Caco-2 (cell line): ENCODE measurements at places on chromosomes 5 and 9.

DNA sequence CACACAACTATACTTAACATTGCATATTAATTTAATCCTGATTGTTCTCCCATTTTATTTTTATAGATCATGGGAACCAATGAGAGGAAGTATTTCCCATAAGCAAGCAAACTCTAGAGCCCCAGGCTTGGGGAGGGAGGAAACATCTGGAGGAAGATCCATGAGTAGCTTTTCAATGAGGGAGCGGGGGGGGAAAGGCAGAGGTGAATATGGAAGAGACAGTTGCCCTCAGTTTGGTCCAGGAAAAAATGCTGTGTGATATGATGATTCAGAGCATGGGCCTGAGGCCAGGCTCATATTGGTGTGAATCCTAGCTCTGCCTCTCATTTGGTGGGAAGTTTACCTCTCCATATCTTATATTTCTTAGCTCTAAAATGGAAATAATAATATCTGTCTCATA is 42.2 kb upstream of the ALDOB start:
- no peak for DNase-seq

GRCh38 chr9:124088476-124088837 is 76.9 kb downstream of the LHX2 start:
- no peak for DNase-seq

GRCh38 chr5:168693297-168693696 is 114.1 kb upstream of the PANK3 start:
- peak; percentile 92 for DNase-seq

GRCh38 chr5:16574789-16575721 is 41.7 kb downstream of the RETREG1 start:
- DNase-seq: no peak

DNA sequence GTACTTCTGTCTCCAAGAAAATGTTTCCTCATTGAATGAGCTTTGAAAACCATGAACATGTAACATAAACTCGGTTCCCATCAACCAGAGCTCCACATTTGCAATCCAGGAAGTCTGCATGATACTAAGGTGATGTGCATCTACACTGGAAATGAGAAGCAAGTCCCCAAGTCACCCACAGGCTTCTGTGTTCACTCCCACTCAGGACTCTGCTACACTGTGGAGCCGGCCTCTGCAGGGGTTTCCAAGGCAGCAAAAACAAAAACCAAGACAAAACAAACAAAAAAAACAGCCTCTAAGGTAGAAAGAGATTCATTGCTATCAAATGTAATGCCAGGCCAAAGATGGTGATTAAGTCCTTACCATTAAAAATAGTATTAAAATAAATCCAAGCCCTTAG is 593.7 kb downstream of the IRX1 start:
- DNase-seq: no peak

DNA sequence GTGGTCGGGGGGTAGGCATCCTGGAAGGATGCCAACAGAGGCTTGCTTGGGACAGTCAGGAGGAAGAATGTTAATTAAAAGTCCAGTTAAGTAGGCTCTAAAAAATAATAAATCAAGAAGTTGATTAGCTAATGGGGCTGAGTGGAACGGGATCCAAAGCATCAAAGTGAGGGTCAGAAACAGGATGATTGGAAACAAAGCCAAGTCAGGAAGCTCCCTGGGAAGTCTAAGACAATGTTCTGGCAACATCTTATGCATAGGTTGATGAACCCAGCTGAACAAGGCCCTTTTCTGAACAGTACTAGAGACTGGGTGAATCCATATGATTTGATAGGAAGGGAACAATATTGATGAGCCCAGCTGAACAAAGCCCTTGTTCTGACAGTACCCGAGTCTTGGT is 50.2 kb upstream of the STARD4 start:
- no peak for DNase-seq

DNA sequence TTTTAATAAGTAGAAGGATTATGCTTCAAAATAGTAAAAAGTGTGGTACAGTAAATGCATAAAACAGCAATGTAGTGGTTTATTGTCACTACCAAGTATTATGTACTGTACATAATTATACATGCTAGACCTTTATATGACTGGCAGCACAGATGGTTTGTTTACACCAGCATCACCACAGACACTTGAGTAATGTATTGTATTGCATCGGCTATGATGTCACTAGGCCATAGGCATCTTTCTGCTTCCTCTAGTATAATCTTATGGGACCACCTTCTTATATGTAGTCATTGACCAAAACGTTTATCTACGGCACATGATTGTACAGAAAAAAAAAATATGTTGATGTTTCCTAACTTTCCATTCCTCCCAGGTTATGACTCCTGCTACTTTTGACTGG is 31.9 kb upstream of the SSBP2 start:
- no peak for DNase-seq

DNA sequence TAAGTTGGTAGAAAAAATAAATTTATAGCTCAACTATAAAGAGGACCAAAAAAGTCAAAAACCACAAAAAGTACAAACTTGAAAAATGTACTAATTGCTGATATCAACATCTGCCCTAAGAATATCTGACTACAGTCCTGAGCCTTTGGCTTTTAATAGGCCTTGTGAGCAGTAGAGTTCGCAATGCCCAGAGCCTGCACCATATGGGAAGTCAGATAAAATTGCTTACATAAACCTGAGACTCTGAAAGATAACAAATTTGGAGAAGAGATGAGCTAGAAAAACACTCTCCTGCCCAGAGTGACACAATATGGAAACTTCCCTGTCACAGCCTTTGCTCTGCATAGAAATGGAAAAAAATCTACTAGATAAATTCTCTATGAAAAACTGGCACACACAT is 368.0 kb upstream of the GRIN3A start:
- DNase-seq: no peak

GRCh38 chr5:36703245-36703860 is 96.9 kb downstream of the SLC1A3 start:
- no peak for DNase-seq

GRCh38 chr5:126900796-126901195 is 123.9 kb downstream of the LMNB1 start:
- no peak for DNase-seq

DNA sequence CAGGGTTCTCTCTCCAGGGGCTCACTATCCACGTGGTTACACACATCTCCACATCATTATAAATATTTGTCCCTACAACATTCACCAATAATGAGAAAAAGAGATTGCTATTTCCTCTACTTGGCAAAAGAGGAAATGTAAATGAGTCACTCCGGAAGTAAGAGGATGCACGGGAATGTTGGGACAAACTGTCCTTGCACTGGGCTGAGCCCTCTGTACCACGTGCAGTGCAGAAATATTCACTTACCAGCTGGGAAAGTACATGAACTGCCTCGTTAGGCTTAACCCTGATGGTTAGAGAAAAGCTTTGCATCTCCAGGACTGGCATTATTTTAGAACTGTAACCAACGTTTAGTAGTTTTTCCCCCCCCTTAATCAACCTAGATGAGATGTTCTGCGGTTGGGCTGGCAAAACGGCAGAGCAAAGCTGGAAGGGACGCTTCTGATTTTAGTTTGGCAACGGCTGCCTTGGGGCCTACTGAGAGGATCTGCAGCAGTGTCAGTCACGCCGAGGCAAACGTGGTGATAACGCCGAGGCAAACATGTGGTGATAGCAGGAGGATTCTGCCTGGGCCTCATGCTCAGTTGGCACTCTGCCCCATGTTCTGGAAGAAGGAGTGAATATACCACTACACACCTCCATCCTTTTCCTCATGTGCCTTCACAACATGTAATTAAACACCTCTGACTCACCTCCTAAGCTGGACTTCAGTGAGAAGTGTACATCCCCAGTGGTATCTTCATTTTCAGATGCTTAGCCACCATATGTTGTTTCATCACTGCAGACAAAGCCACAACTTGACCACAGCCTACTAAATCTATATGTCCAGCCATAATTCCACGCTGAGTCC is 661.4 kb upstream of the KLF4 start:
- DNase-seq: no peak

GRCh38 chr9:121464968-121465367 is 34.7 kb downstream of the GGTA1 start:
- DNase-seq: no peak

GRCh38 chr9:126752376-126752775 is 52.5 kb upstream of the ZBTB43 start:
- no peak for DNase-seq

GRCh38 chr5:142876817-142877216 is 106.6 kb downstream of the ARHGAP26 start:
- no peak for DNase-seq

GRCh38 chr5:33531824-33532223 is 91.1 kb downstream of the TARS1 start:
- DNase-seq: no peak

GRCh38 chr9:134192951-134193731 is 28.8 kb upstream of the RNU6ATAC start:
- no peak for DNase-seq

DNA sequence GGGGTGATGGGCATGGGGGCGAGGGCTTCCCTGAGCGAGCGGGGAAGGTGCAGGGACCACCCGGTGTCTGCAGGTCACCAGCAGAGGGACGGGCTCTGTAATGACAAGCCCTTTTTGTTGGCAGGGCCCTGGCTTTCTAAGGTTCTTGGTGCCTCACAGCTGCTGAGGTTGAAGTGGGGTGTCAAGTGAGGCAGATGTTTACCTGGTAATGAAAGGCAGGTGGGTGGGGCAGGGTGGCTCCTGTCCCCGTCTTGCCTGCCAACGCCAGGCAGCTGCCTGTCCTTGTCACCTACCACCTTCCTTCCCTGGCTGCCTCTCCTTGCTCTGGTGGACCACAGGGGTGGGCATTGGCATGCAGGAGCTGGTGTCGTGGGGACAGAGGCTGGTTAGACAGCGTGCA is 41.0 kb upstream of the SEMA4D start:
- DNase-seq: no peak

DNA sequence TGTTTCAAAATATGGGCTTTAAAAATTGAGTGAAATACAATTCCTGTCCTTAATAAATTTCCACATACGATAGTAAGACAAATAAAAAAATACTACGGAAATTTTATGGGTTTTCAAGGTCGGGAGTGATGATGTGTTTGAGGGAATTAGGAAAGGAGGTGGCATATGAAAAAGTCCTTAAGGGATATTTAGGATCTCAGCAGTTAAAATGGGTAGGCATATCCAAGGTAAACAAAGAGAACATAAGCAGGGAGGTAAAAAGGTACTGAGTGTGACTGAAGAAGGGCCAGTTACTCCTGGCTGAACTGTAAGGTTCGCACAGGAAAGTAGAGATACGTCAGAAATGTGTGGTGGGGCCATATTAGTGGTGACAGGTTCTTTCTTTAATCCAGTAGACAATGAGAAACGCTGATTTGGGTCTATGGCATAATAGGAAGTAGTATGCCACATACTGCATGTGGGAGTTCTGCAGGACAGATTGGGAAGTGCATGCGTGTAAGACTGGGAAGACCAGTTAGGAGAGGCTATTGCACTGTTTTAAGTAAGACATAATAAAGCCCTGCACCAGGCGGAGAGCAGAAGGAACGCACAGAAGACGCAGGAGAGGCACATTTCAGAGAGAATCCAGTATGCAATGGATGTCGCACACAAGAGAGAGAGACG is 937 bp upstream of the HMGCR start:
- peak; percentile 80 for DNase-seq

DNA sequence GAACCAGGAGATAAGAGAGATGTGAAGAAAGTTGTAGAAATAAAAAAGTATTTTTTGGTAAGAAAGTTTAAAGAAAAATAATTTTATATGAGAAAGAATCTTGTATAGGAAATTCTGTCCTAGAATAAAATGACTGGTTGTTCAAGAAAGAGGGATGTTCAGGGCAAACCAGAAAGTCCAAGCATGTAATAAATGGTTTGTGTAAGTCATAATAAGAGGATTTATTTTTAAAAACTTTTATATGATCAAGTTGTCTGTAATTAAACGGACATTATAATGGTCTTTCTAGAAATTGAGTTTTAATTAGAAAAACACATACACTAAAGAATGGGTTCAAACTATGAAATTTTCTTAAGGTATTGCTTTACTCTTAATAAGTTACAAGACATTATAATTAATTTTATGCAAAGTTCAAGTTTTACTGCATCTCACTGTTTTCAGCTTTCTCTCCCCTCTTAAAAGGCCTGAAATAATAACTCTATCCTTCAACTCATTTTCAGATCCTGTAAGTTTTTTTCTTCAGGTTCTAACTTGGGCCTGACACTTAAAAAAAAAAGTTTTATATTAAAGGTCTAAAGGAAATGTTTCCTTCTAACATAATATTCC is 56.1 kb upstream of the ZNF300 start:
- no peak for DNase-seq

- DNase-seq: no peak
Measured at GRCh38 chr9:11088821-11089374, 476.1 kb upstream of the PTPRD start.

GRCh38 chr5:39555788-39556187 is 131.0 kb upstream of the DAB2 start:
- no peak for DNase-seq

- no peak for DNase-seq
Measured at GRCh38 chr5:134530301-134531077, 5.0 kb downstream of the JADE2 start.

DNA sequence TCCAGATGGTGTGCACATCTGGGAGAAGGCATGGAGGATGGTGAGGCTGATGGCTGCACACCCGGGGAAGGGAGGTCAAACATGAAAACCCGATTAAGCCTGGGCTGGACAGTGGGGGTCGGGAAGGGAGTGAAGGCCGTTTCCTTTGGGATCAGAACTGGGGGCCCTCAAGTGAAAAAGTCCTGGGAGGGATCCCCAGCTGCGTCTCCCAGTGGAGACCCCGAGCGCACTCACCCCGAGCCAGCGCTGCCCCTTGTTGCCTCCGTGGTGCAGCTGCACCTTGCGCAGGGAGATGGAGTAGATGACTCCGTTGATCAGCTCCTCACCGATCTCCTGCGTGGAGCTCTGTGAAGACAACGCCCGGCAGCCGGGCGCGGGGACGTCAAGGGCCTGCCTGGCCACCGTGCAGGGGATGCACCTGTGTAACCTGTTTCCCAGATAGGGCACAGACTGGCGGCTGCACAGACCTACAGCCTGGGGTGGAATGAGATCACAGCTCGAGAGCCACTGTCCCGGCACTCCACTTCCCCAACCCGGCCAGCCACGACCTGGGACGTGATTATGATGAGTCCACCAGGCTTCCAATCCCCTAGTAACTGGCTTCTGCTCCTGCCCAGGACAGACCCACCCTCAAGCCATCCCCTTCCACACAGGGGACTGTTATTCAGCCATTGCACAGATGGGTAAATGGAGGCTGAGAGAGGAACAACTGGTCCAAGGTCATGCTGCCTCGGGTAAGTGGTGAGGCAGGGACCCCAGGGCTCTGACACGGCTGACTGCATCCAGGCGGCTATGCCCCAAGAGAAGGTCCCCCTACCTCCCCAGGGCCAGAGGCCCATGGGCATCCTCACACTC is 9.0 kb downstream of the RALGDS start:
- DNase-seq: no peak

- no peak for DNase-seq
Measured at GRCh38 chr5:161585798-161586197, 39.3 kb upstream of the GABRB2 start.

DNA sequence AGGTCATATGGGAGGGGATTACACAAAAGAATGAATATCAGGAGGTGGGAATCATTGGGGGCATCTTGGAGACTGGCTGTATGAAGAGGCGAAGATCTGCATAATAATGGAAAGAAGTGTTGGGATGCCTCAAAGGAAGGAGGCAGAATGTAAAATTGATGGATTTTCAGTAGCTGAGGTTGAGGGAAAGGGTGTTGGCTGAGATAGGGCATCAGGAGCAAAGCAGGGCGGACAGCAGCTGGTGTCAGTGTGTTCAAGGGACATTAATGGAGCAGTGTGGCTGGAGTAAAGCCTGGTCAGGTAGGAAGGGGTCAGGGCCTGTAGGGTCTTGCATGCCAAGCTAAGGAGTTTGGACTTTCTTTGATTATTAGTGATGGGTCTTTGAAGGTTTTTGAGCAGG is 65.2 kb upstream of the TNFAIP8 start:
- no peak for DNase-seq
